ENCODE measurements at places on chromosomes 6 and 20.
A peak's percentile ranks its signal among the peaks of the same experiment; 100 is the strongest.

- no peak for DNase-seq
Measured at GRCh38 chr6:83429857-83430610, 817 bp downstream of the ME1 start.

GRCh38 chr6:137283940-137284810 is 65.0 kb upstream of the IFNGR1 start:
- no peak for DNase-seq

GRCh38 chr6:110933912-110934311 is 24.6 kb upstream of the GTF3C6 start:
- DNase-seq = no peak

DNA sequence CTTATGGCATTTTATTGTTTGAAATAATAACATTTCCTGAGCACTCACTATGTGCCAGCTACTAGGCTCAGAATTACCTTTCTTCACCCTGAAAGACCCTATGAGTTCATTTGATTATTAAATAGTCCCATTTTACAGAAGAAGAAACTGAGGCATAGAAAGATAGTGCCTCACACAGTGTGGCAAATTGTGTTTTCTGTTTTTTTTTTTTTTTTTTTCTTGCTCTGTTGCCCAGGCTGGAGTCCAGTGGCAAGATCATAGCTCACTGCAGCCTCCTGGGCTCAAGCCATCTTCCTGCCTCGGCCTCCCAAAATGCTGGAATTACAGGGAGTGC is 59.7 kb upstream of the PTPN1 start:
- DNase-seq = no peak

- peak; percentile 98 for DNase-seq
Measured at GRCh38 chr6:96611342-96611991, 48.5 kb downstream of the FHL5 start.

GRCh38 chr20:9062066-9062465 is 6.8 kb upstream of the PLCB4 start:
- DNase-seq = no peak
